ENCODE measurements at places on chromosomes 13 and 19.

DNA sequence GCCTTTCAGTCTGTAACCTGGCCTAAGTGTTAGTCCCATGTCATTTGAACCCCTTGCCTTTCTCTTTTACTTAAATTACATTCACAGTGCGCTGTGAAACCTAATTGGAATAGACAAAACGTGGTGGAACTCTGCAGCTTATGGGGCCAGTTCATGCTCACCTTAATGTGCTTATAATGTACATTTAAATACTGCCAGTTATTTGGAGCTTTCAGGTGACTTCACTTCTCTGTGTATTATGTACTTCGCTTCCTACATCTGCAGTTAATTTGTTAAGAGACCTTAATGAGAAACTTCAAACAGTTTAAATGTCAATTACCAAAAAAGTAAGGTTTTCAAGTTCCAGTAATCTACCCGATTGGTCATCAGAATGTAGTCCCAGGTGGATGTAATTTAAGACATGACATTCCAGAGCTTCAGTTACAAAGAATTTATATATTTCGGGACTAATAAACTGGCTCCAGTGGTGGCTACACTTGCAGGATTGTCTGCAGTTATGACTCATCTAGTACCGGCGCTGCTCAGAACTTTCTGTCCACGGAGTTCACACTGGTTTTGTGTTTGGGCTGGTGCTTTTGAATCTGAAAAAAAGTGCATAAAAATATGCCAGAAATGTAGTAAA lies 125.3 kb downstream of the TM9SF2 start:
- DNase-seq = peak; percentile 6

DNA sequence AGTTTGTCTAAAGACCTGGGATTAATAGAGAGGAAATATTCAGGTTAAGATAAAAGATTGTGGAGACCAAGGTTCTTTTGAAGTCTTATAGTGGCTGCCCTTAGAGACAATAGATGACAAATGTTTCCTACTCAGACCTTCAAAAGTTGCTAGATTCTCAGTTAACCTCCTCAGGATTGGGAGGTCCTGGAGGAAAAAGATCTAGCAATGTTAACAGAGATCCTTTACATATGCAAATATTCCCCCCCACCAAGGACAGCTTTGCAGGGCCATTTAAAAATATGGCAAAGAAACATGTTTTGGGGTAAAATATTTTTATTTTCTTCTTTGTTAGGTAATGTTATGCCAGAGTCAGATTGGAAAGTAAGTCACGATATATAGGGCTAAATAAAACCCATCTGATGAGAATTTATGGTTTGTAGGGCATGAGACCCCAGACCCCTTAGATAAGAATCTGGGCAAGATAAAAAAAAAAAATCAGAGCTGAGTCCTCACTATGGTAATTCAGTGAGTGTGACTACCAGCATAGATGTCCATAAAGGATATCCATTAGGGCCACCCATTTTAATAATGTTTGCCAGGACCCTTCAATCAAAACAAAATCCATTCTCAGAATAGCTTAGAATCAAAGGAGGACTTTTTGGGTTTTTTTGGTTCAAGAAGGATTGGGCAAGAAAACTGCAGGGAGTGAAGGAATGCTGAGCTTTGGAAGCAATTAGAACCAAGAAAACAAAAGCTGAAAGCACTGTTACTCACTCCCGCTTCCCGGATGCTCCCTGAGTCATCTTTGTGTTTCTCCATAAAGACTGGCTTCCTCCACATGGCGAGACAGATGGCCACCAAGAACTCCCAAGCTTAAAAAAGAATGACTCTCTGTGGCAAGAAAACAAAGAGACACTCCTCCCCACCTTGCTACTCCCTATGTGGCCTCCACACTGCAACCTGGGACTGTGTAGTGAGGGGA lies 28.2 kb downstream of the VSTM1 start:
- peak; percentile 50 for DNase-seq

- DNase-seq = peak; percentile 70
These were observed 26.2 kb upstream of the WDFY2 start for GRCh38 chr13:51557875-51558612.

GRCh38 chr19:35978832-35979365 lies 16.1 kb upstream of the SDHAF1 start:
- no peak for DNase-seq

DNA sequence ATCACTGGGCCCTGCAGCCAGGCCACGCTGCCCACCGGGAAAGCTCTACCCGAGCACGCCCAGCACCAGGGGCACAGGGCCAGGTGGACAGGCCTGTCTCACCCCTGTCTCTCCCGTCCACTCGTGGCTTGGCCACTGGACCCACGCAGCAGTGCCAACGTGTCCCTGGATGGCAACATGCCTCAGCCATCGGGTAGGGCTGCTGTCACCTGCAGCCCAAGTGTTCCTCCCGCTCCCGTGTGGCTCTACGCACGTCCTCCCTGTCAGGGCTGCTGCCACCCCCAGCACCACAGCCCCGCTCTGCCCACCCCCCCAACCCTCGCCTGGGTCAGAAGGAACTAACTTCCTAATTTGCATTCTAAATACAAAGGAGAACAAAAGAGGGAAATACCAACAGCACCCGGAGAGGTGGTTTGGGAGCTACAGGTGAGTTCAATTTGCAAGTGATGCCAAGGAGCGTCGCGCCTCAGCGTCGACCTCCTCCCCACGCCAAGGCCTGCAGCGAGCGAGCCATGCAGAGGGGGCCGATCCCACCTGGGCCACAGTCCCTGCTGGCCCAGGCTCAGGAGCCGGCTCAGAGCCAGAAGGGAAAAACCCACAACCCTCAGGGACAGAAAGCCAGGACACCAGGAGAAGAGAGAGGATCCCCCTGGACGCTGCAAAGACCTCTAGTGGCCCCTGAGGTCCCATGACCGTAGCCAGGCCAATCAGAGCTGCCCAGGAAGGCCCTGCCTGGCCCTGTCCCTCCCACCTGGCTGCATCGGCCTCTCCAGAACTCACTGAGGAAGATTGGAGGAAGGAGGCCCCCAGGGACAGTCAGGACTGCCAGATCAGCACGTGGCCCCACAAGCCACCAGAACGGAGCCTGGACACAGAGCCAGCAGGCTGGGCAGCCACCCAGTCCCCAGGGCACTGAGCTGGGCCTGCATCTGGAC lies 128.4 kb upstream of the SPACA7 start:
- DNase-seq = no peak

- no peak for DNase-seq
These were observed 95.2 kb upstream of the CLDN10 start for GRCh38 chr13:95457294-95457693.

GRCh38 chr13:86155756-86156155 lies 356.5 kb upstream of the SLITRK6 start:
- no peak for DNase-seq

DNA sequence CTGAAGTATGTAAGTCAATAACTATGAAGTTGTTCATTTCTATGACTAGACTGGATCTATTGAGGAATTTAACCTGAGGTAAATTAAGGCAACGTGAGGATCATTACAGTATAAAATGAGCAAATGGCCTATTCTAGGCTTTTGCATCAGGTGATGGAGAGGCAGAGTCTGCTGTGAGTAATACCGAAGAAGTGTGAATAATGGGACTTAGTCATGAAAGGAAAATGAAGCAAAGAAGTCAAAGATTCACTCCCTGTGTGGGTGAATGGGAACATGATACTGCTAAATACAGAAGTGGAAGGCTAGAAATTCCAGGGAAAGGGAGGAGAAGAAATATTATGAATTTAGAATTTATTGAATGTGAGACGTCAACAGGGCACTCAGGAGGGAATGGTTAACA lies 774.1 kb downstream of the LIG4 start:
- no peak for DNase-seq

- no peak for DNase-seq
These were observed 128.8 kb downstream of the SIPA1L3 start for GRCh38 chr19:38035515-38036495.

- DNase-seq = no peak
These were observed at the start of gene FDX2 for GRCh38 chr19:10315335-10316214. TSS of gene FDX2 (minus strand) at chr19:10316015. CDS start at chr19:10315996, 19 bp downstream.

GRCh38 chr13:27955014-27955591 lies 14.0 kb downstream of the CDX2 start:
- no peak for DNase-seq

DNA sequence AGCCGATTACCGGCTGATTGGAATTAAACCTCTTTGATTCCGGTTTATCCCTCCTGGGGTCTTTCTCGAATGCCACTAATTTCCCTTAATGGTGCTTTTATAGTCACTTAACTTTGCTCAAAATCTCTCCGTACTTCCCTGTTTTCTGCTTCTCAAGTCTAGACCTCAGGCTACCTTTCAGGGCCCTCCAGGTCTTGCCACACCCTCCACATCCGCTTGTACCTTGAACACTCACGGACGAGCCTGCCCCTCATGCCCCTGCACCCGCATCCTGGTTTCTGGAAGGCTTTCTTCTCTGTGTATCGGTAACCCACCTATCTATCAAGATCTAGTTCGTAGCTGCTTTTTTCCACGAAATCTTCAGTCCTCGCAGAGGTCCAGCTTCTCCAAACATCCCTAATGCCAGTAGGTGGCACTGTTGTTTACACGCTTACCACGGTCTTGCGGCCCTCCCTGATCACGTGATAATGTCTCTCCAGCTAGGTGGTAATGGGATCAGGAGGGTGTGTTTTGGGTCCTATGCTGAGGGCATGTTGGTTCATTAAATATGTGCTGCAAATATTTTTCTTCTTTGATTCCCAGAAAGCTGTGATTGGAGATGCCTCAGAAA lies 13.8 kb downstream of the ATP12A start:
- DNase-seq = peak; percentile 2

- DNase-seq = no peak
These were observed 12.1 kb downstream of the WTIP start for GRCh38 chr19:34493649-34494044.

DNA sequence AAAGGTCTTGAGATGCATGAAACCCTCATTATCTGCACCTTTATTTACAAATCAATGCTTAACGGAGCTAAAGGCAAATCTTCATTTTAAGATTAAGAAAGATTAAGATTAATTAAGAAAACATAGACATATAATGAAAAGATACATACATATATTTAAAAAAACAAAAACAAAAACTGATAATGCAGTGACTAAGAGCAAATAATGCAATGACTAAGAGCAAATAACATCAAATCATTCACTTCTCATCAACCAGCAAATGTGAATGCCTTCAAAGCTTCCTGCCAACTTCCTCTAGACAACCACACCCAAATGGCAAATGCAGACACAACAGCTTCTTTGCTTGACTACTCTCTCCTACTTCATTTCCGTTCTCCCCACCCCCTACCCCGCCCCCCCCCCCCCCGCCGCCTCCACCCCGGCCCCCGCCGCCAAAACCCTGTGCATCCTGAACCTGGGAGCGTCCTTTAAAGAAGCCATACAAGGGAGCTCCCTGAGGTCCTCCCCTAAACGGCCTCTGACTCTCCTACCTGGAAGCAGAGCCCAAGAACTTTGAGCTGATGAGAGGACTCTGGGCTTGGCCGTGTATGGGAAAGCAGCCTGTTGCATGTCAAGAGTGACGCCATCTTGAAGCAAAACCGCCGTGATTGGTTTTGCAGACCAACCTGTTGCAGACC lies 24.5 kb downstream of the TEX101 start:
- no peak for DNase-seq

- no peak for DNase-seq
These were observed 823.0 kb downstream of the PCDH9 start for GRCh38 chr13:66407128-66407527.

DNA sequence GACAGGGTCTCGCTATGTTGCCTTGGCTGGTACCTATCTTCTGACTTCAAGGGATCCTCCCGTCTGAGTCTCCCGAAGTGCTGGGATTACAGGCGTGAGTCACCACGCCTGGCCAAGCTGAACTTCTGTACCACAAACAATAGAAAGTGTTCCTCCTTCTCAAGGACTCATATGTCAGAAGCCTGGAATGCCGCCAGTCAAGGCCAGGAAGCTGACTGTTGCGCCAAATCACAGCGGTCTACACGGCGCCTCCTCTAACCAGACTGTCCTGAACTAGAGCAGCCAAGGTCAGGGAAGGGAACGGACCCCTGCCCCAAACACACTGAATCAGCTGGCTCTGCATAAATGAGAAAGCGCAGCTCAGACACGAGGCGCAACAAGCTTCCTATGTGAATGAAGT lies 14.6 kb downstream of the RAB20 start:
- DNase-seq = peak; percentile 85

DNA sequence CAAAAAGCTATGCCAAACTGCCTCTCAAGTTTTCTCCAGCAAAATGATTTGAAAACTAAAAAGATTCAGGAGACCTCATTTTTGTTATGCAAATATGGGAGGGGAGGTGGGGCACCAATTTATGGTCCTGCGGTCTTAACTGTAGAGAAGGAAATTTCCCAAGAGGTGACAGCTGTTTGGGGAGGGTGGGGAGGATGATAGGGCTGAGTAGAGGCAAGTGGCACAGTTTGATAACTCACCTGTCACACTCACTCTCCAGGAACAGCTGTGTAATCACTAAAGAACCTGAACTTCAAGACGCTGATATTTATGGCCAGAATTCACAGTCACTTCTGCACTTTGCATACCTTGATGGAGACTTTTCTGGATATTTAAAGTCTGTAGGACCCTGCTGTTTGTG lies 232.9 kb upstream of the STARD13 start:
- DNase-seq = no peak

DNA sequence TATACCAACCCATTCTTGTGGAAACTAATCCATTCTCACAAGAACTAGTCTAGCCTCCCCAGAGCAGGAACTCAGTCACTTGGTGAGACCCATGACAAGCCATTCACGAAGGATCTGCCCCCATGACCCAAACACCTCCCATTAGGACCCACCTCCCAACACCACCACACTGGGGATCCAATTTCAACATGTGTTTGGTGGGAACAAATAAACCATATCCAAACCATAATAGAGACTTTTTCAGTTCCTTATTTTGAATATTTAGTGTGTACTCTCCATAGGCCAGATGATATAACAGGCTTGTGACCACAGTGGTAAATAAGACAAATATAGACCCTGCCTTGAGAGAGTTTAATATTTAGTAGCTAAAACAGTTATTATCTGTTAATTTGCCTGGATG lies 227.5 kb upstream of the SERP2 start:
- no peak for DNase-seq

DNA sequence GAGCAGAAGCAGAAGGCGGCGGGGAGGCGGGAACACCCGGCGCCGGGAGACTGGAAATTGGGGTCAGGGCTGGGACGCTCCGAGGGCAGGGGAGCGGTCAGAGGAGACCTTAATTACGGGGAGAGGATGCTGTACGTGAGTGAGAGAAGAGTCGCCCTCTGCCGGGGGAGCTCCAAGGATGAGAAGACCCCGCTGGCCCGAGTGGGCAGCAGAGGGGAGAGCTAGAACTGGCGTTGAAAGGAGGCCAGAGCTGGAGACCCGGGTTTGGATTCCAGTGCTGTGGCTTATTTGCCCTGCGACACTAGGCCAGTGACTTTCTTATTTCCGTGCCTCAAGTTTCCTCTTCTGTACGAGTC lies 536 bp downstream of the FAM32A start:
- peak; percentile 33 for DNase-seq

DNA sequence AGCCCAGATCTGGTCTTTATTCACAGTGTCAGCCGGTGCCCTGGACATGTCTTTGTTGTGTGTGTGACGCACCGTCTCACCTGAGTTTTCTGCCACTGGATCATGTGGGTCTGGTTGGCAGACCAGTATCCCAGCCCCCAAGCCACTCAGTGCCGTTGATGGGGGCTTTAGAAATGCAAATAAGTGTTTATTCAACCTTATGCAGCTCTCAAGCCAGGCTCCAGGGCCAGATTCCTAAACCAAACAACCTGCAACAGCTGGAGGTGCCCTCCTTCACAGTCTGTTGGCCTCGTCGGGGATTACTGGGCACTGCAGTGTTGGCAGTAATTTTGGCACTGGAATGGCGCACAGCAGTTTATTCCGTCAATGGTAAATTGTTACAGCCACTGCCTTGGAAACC lies 21.6 kb downstream of the FAM124A start:
- DNase-seq = no peak

Measured in amniotic stem cell (primary cell).